ENCODE measurements at places on chromosomes 4 and X.

- DNase-seq = no peak
Observed at GRCh38 chrX:153744210-153745066, 19.6 kb upstream of the PLXNB3 start.

DNA sequence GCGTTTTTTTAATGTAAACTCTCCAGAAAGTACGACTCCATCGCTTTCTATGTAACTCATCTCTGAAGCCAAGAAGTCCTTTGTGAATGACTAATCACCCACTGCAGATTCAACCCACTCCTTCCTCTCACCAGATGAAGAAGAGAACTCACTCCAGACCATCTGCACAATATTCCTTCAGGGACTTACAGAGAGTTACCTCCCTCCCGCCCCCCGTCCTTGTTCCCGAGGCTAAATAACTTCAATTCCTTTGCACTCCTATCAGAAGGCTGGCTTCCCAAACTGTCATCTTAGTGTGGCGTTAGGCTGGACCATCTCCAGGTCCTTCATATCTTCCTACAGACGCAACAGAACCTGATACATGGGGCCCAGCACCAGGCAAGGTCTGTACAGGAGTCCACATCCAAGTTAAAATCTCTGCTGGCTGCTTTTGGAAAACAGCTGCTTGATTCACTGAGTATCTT is 82.4 kb downstream of the AFAP1 start:
- no peak for DNase-seq

GRCh38 chr4:125358453-125358852 is 43.7 kb downstream of the FAT4 start:
- no peak for DNase-seq

DNA sequence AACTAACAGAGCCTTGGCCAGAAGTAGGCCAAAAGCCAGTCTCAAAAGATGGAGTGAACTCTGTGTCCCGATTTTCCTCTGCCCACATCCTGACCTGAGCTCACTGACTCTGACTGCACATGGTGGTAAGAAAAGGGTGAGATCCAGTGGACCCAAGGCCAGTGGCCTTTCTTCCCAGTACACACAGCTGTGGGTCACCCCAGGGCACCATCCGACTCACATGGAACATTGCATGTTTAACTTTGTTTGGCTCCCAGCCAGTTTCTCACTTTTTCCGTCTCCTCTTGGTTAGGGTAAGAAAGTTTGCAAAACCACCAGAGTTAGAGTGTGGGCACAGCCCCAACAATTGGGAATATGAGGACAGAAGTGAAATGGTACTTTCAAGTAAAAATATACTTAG is 69.8 kb downstream of the GAB1 start:
- DNase-seq = no peak

- no peak for DNase-seq
Observed at GRCh38 chr4:129364747-129365452, 268.9 kb downstream of the C4orf33 start.

DNA sequence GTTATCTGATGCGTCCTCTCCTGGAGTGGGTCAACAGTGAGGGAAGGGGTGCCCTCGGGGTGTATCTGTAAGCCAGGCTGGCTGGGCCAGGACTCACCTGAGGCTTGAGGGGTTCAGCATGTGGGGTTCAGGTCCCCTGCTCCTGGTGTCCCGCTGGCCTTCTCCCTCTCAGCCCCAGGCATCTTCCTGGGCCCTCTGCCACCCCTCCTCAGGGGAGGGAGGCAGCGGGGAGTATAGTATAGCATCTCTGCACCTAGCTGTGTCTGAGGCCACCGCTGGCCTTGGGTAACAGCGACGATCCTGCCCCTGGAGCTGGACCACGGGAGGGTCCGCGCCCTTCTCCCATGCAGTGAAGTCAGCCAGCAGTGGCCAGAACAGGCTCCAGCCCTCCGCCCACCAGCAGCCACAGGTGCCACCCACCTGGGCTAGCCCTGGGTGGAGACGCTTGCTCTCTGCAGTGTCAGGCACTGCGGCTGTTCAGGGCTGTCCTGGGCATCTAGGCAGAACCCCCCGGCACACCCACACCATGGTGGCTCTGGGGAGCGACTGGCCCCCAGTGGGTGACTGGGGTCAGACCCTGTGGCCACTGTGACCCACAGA is 110.7 kb upstream of the NKX1-1 start:
- no peak for DNase-seq

DNA sequence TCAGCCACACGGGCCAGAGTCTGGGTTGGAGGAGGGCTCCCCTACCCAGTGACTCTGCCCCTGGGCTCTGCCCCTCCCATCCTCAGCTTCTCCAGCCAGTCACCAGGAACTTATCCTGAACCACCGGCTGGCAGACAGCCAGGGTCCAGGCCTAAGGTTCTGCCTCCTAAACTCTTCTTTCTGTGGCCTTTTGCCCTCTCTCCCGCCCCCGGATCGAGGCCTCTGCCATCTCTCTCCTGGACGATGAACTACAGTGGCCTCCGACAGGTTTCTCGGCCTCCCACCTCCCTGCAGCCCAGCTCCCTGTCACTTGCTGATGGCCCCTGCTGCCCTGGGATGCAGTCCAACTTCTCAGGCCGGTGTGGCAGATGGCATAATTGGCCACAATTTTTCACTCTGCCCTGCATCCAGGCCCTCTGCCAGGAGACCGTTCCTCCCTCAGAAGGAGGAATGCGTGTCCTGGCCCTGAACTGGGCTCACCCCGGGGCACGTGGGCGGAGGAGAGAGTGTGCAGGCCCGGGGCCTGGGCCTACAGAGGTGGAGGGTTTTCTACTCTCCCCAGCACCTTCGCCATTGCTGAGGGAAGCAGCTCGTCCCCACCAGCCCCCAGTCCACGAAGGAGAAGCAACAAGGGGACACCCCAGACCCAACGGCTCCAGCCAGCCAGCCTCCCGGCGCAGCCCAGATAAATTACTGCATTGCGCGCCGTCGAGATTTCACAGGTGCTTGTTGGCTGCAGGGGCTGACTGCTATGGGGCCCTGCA is 81.9 kb upstream of the LRPAP1 start:
- DNase-seq = no peak

- DNase-seq = no peak
Observed at GRCh38 chrX:16210061-16210460, 42.8 kb downstream of the MAGEB17 start.
